Stimulated activated CD4-positive, alpha-beta T cell treated with anti-CD3 and anti-CD28 coated beads, TNF-alpha, amount 100 ng/mL, for 48 hours (primary cell): ENCODE measurements at places on chromosomes 13 and 19.

- no peak for DNase-seq
Observed at GRCh38 chr13:80630685-80631121, 289.8 kb upstream of the SPRY2 start.

DNA sequence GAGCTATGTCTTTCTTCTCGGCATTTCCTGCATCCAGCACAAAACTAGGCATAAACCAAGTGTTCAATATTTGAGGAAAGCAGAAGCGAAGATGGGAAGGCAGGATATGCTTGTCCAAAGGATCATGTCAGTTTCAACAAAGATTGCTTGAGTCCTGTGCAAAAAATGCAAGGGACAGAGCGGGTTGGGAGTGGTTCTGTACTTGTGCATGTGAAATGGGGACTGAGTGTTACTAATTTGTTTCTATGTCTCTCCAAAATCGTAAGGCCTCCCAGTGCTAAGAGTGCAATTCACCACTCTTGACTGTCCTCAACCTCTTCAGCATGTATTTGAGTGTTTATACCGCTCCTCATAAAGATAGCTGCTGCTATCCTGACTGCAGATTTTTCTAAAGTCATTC, 166.2 kb downstream of the DLEU7 start:
- no peak for DNase-seq

- no peak for DNase-seq
Observed at GRCh38 chr19:58417071-58417470, 8.6 kb downstream of the ZNF584 start.

DNA sequence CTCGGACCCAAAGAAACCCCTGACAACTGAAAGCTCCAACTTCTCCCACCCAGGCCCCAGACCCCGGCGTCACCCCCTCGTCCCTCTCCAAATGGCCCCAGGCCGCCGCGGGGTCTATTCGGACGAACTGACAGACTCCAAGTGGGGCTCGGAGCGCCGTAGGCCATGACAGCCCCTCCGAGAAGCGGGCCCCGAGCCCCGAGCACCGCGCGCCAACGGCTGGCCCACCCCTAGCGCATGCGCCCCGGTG, 360 bp downstream of the DDX39A start:
- no peak for DNase-seq

GRCh38 chr13:100675661-100676129, 1.1 kb upstream of the TMTC4 start:
- no peak for DNase-seq
